Inflammatory macrophage (primary cell): ENCODE measurements at places on chromosomes 5 and 9.
A peak's percentile ranks its signal among the peaks of the same experiment; 100 is the strongest.

- no peak for DNase-seq
These were observed 357.6 kb upstream of the RPS23 start for GRCh38 chr5:82635561-82636288.

GRCh38 chr5:131423056-131423455 lies 159.2 kb downstream of the CDC42SE2 start:
- peak; percentile 9 for DNase-seq

GRCh38 chr9:98867429-98868168 lies 60.1 kb downstream of the GALNT12 start:
- DNase-seq, result peak; percentile 61

- DNase-seq, result no peak
These were observed 13.1 kb downstream of the RNF44 start for GRCh38 chr5:176524138-176524537.

GRCh38 chr5:179301376-179301775 lies 43.9 kb downstream of the ADAMTS2 start:
- no peak for DNase-seq

GRCh38 chr5:1067141-1068121 lies 44.4 kb downstream of the SLC12A7 start:
- no peak for DNase-seq

DNA sequence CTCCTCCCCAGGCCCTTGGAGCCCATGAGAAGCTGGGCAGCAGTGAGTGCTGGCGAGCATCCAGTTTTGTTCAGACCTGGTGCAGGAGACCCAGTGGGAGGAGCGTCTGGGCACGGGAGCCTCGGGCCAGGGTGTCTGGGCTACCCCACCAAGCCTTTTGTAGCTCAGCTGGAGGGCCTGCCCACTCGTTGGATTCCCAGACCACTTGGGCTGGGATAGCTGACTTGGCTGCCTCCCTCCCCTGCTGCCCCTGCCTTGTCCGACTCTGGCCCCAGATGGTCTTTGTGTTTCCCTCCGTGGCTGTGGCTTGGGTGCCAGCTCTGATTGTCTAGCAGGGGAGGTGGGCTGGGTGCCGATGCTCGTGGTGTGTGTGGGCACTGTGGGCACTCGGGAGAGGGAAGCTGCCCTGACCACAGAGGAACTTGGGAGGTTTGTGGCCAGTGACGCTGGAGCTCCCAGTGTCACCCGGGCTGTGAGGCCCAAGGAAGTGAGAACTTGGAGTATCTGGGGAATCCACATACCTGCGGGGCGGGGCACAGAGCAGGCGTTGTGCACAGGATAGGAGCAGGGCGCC lies 47.3 kb downstream of the WNK2 start:
- peak; percentile 85 for DNase-seq

GRCh38 chr5:149860801-149861322 lies 83.7 kb downstream of the PDE6A start:
- no peak for DNase-seq

DNA sequence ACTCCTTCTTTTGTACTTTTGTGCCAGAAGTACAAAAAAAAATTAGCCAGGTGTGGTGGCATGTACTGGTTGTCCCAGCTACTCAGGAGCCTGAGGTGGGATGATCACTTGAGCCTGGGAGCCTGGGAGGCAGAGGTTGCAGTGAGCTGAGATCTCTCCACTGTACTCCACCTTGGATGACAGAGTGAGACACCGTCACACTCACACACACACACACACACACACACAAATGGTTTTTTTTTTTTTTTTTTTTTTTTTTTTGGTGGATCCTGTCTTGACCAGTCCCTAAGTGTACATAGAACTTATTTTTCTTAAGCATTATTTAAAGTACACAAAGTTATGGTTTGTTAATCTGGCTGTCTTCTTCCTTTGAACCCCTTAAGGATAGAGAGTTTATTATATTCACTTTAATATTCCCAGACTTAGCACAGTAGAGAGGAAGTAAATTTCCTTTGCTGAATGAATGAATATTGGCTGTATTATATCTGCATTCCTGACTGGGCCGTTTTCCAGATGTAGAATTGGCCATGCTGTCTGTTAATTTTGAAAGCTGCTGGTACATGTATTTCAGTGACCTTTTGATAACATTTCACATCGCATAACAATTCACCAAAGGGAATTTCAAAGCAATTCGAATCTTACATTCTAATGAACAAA lies 429.0 kb upstream of the ZNF608 start:
- no peak for DNase-seq

DNA sequence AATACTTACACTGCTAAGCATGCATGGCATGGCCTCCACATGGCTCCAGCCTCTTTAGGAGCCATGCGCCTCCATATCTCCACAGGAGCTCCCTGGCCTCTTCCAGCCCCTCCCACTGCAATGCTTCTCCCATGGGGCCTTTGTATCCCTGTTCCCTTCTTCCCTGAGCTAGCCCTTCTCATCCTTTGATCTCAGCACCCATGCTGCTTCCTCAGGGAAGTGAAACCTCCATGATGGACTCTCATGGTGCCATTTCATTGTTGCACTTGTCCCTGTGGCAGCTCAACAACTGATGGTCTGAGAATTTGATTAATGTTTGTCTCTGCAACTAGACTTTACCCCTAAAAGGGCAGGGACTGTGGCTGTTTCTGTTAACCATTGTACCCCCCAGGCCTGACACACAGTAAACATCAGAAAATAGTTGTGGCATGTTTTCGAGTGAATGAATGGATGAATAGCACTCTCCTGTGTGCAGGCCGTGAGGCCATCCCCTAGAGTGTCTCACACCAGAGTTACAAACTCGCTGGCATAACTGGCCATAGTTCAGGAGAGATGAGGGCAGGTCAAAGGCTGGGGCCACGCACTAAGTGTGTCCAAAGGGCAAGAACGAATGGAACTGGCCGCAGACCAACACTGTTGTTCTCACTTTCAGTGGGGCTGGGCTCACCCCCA lies 6.6 kb downstream of the IDNK start:
- DNase-seq, result no peak

DNA sequence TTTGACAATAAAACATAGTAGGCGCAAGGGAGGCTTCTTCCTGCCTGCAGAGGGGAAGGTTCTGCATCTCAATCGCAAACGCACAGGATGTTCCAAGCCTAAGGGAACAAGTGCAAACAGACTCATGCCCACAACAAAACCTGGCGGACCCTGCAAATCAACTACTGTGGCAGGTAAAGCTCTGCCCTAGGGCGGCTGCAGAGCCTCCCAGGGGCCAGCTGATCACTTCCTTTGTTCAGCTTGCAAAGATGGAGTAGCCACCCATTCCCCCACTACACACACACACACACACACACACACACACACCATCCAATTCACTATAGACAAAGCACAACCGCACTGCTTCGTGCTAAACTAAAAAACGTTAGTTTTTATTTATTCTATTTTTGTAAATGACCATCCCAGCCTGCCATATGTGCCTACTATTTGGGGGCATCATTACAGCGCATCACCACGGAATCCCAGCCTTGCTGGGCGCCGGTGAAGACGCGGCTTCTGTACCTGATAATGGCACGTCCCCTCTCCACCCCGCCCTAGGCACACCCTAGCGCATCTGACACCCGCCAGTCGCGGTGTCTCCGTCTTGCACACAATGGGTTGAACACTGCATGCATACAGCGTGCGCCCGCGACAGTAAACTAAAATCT lies 57.6 kb downstream of the DPYSL3 start:
- DNase-seq, result no peak

GRCh38 chr5:127849408-127849807 lies 146.2 kb downstream of the CCDC192 start:
- DNase-seq, result no peak

DNA sequence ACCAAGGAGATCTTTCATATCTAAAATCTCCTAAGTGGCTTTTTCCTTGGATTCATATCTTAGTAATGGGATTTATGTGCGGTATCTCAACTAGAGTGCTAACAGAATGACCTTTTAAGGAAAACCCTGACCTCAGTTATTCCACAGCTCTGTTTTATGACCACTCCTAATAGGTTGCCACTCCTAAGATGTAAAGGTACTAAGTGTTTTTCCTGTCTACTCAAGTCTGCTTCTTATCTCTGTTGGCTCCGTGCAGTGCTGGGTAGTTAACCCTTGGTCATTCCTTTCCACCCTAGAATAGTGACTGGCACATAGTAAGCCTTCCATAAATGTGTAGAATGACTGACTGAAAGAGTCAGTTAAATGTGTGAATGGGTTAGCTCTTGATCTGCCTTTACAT lies 161.4 kb downstream of the DOCK2 start:
- no peak for DNase-seq

DNA sequence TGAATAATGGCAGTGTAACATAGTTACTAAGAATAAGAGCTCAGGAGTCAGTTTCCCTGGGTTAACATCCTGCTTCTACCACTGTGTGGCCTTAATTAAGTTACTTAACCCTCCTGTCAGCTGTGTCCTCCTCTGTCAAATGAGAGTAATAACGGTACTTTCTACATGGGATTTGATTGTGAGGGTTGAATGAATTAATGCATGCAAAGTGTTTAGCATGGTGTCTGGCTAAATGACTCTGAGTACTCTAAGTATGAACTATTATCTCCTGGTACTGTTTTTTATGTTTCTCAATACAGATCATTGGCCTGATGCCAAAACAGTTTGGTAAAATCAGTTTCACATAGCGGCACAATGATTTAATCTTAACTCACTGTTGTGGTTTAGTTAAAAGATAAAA lies 19.6 kb downstream of the ZNF131 start:
- DNase-seq, result no peak

- DNase-seq, result no peak
These were observed 16.4 kb upstream of the ZNF474 start for GRCh38 chr5:122112733-122113558.

GRCh38 chr5:132462856-132463745 lies 27.5 kb downstream of the IRF1 start:
- DNase-seq, result no peak

GRCh38 chr9:1083325-1083913 lies 33.3 kb downstream of the DMRT2 start:
- DNase-seq, result no peak

DNA sequence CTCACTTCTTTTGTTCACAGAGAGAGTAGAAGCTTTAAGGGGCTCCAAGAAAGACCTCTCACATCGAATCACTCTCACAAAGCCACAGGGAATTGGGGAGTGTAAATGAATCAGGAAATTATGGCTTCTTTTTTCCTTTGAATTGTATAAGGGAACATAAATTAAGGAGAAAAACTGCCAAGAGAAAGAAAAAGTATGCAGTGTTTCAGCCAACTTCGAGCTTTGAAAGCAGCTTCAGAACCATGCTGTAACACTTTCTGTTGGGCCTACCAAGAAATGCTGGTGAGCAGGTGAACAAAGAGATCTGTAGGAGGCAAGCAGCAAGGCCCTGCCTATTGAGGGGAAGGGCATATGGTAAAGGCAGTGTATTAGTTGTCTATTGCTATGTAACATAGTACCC lies 33.4 kb upstream of the CTNNA1 start:
- DNase-seq, result no peak

GRCh38 chr9:125088752-125089151 lies 54.6 kb downstream of the SCAI start:
- peak; percentile 19 for DNase-seq

- DNase-seq, result peak; percentile 46
These were observed 82.6 kb downstream of the GALNT10 start for GRCh38 chr5:154273028-154273617.

- DNase-seq, result no peak
These were observed 92.4 kb upstream of the SLC1A1 start for GRCh38 chr9:4397917-4398316.

DNA sequence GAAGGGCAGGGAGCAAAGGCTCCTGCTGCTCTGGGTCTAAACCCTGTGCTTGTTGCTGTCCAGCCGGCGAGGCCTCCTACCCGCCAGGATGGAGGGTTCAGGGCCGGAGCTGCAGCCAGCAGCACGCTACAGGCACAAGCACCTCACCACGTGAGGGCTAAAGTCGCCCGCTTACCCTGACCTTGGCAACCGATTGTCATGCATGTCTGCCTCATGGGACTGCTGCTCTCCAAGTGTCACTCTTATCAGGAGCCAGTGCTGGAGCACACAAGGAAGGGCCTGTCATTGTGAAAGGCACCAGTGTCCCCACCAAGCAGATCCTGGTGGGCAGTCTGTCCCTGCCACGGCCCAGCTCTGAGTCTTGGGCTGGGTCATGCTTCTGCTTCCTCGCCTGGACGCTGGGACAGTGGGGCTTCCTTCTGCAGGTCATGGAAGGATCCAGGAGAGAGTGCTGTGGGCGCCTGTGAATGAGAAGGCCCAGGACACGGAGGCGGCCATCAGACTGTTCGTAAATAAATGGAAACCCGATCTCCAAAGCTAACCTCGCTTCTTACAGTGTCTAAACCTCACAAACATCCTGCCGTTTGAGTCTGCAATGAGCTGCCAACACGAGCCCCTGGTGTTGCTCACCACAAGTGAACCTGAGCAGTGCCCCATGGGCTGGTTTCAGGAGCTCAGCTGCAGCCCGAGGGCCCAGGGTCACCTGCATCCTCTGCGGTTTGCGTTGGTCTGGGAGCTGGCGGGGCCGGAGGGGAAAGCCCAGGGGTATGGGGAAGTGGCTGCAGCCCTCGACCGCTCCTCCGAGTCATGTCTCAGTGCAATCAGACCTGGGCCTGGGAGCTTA lies 58.2 kb upstream of the RXRA start:
- DNase-seq, result peak; percentile 78

GRCh38 chr5:38563624-38564023 lies 7.2 kb upstream of the LIFR start:
- no peak for DNase-seq

GRCh38 chr9:124618476-124618875 lies 111.3 kb upstream of the NR5A1 start:
- DNase-seq, result no peak

DNA sequence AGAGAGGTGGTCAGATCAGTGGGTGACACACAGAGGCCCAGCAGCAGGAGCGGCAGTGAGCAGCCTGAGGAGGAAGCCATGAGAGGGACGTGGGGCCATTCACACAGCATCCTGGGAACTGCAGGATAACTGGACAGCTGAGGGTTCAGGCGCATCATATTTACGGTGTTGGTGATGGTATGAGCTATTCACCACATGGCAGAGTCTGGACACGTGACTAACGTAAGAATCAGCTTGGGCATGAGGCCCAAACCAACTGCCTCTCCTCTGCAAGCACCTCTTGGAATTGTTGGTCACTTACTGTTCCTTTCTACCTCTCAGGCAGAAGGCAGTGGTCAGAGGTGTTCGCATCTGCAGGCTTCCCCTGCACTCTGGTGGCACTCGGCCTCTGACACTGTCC lies 141.1 kb downstream of the ENTREP1 start:
- no peak for DNase-seq

- DNase-seq, result no peak
These were observed 1886.9 kb downstream of the EFNA5 start for GRCh38 chr5:105783811-105784210.

DNA sequence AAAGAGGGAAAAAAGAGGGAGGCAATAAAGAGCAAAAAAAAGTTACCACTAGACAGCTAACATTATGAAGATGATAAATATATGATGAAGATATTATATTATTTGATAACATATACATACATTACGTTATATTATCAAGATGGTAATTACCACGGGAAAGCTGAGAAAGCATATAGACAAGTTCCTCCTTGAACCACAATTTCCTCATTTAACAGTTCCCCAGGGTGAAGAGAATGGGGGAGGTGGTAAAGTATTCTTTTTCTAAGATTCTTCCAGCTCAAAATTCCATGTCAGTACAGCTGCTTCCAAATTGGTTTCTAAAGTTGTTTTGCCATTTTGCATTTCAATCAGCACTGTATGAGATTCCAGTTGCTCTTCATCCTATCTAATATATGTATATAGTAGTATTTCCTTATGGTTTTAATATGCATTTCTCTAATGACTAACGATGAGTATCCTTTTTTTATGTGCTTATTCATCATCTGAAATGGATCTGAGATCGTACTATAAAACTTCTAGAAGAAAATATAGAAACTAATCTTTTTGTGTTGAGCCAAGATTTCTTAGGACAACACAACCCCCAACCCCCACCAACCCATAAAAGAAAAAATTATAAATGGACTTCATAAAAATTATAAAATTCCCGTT lies 49.5 kb upstream of the C9orf72 start:
- DNase-seq, result peak; percentile 68
